Spinal cord (tissue), 10 donors: ENCODE measurements at places on chromosomes 5 and 9. TPM values are rescaled to one million over a fixed set of nuclear protein-coding genes. Genes with fewer than 3 reads are reported as not detected.
A peak's percentile ranks its signal among the peaks of the same experiment; 100 is the strongest.

GRCh38 chr5:42811591-42812446 is at the start of gene SELENOP:
SELENOP (minus strand) TSS chr5:42811892; CDS start chr5:42808353, 3,539 bp downstream.
- H3K4me3 ChIP-seq, result peak within 1 kb of the TSS; percentile 51
- peaks cover 4% of the 10 kb centered on the region for H3K4me1 ChIP-seq
- peak; percentile 82 for DNase-seq
- no peaks in the 10 kb centered on the region for H3K27me3 ChIP-seq
- H3K27ac ChIP-seq, result peak within 1 kb of the TSS; percentile 90
- H3K36me3 ChIP-seq, result no peaks in the 10 kb centered on the region

GRCh38 chr9:4152101-4152600 is 147.7 kb downstream of the GLIS3 start:
- H3K36me3 ChIP-seq, result no peaks in the 10 kb centered on the region
- H3K4me3 ChIP-seq, result no peak overlapping the region
- no peak for DNase-seq

- H3K27ac ChIP-seq, result no peak overlapping the region
- H3K27me3 ChIP-seq, result no peaks in the 10 kb centered on the region
- no peak for DNase-seq
- no peaks in the 10 kb centered on the region for H3K36me3 ChIP-seq
- H3K4me3 ChIP-seq, result no peak overlapping the region
Observed at GRCh38 chr9:72396247-72397091, 31.5 kb upstream of the ZFAND5 start.

DNA sequence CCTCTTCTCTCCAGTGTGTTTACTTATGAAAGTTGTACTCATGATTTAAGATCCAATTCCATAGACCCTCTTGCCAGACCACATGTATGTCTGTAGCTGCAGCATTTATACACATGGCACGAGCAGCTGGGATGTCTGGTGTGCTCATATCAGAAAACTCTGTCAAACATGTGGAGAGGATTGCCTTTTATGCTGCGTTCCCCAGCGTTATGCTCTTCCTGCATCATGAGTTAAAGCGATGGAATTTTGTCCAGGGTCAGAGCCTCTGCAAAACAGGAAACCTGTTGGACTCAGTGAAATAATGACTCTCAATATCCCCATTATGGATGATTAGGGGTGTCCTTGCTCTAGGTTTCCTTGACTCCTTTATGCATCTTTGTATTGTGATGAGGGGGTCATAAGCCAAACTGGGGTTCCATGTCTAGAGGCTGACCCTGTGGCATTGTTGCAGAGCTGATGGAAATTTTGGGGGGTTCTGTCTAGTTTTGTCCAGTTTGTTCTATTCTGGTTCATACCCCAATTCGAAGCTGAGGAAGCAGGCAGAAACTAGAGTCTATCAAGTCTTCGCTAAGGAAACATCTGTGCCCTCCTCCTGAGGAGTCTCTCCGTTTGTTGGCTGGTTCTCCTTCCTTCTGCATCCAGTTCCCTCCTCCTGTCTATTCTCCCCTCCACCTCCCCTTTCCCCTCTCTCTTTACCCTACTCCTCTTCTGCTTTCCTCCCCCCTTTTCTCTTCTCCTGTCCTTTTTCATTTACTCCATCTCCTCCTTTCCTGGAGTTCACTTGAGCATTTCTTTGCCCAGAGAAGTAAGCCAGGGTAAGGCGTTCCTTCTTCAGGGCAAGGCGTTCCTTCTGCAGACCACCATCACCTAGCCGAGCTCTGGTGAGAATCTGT is 252.8 kb downstream of the MAST4 start:
- no peaks in the 10 kb centered on the region for H3K36me3 ChIP-seq
- no peak overlapping the region for H3K4me3 ChIP-seq
- no peaks in the 10 kb centered on the region for H3K4me1 ChIP-seq

GRCh38 chr9:112288029-112288428 is 45.4 kb downstream of the PTBP3 start:
- H3K27me3 ChIP-seq, result no peaks in the 10 kb centered on the region
- no peak for DNase-seq
- H3K36me3 ChIP-seq, result peaks cover 8% of the 10 kb centered on the region
- H3K4me3 ChIP-seq, result no peak overlapping the region

DNA sequence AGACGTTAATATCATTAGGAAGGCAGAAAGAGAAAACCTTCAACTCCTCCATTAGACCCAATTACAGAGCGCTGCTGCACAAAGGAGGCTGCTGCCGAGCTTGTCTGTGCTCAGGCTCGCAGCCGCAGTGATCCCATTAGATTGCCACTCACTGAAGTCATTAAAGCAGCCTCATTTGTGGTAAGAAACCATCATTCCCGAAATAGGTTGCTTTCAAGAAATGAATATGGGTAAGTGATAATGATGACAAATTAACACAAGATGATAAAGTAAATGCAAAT is 137.2 kb downstream of the CAVIN4 start:
- no peak for DNase-seq
- no peaks in the 10 kb centered on the region for H3K36me3 ChIP-seq
- H3K4me1 ChIP-seq, result peaks cover 5% of the 10 kb centered on the region
- no peak overlapping the region for H3K27ac ChIP-seq

- DNase-seq, result no peak
- no peaks in the 10 kb centered on the region for H3K27me3 ChIP-seq
- H3K4me1 ChIP-seq, result peaks cover 20% of the 10 kb centered on the region
Observed at GRCh38 chr5:172399336-172399735, 55.0 kb downstream of the SH3PXD2B start.

PCDHB12 gene
- 10.7 TPM for total RNA-seq

ARHGEF28 gene
- total RNA-seq, result 25.7 TPM

UNC13B gene
- 37.9 TPM for total RNA-seq

CCDC152 gene
- total RNA-seq, result 13.8 TPM
